AML-193 (cell line): ENCODE measurements at places on chromosomes 12 and 14.

DNA sequence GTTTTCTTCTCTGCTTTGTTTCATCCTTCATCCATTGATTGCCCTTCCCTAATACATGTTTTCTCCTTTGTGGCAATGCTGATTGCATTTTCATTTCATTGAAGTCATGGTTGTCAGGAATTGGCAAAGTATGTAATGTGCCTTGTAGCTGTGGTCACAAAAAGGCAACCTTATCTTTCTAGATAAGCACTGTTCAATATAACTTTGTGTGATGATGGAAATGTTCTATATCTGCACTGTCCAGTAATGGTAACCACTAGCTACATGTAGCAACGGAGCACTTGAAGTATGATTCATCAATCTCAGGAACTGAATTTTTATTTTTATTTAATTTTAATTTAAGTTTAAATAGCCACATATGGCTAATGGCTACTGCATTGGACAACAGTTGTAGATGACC is 79.8 kb downstream of the PCNX1 start:
- no peak for DNase-seq

GRCh38 chr14:54902143-54902520 is 494 bp downstream of the GCH1 start:
- peak; percentile 76 for DNase-seq

DNA sequence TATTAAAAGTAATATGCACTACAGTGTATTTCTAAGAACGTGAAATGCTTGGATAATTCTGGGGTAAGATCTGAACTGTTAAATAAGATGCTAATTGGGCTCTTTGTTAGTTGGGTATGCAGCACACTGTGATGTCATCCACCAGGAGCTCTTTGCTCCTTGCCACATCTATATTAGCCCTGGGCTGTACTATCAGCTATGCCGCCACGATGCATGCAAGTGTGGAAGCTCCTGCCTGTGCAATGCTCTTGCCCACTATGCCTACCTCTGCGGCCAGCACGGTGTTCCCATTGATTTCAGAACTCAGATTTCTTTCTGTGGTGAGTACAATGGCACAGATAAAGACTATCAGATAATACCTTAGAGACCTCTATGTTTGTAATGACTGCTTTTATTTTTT is 165.6 kb downstream of the OTOGL start:
- no peak for DNase-seq

DNA sequence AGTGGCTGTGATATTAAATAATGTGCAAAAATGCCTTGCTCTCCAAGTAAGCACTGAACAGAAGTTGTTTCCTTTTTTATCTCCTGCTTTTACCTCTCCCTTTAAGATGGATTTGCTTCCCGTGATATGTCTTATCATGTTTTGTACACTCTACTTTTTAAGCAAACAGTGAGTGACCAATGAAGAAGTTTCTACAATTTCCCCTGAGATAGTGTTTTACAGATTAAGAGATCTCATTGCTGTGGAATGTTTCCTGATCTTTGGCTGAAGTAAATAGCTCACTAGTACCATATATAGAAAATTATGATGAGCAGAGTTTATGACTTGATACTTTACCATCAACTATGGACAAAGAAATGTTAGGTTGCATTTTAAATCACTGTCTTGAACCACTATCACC is 184.8 kb upstream of the PDE3A start:
- DNase-seq: no peak

DNA sequence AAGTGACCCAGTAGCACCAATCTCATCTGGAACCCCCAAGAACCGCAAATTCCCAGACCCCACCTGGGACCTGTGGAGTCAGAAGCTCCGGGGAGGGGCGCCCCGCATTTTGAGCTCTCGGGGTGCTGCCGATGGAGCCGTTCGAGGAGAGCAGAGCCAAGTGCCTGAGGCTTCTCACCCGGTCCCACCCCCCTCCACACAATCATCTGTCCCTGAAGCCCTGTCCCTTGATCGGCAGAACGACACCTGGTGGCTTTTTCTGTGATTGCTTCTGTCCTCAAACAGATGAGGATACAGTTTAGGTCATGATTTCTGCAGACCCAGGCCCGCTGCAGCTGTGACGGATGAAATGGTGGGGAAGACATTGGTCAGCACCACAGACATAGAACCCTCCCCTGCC is 74.7 kb downstream of the NOC4L start:
- peak; percentile 35 for DNase-seq
